ENCODE measurements at places on chromosomes 4 and X.

DNA sequence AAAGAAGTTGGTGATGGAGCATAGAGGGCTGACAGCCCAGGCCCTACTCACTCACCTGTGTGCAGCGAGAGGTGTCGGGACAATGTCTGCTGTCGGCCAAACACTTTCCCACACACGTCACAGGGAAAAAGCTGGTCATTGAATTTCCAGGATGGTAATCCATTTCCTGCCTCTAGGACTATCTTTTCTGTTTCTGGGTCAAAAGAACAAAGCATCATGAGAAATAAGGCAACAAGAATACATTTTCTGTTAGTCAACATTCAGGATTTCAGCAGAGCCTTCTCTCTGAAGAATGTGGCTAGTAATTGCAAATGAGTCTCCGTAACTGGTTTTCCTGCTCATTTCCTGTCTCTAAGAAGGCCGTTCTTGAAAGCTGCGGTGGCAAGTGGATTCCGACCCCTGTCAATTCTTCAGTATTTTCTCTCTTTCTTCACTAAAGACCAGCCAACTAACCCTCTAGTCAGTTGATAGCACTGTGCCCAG, 99.4 kb downstream of the C4orf51 start:
- no peak for DNase-seq

- no peak for DNase-seq
Measured at GRCh38 chr4:108384544-108384943, 215.8 kb upstream of the LEF1 start.

DNA sequence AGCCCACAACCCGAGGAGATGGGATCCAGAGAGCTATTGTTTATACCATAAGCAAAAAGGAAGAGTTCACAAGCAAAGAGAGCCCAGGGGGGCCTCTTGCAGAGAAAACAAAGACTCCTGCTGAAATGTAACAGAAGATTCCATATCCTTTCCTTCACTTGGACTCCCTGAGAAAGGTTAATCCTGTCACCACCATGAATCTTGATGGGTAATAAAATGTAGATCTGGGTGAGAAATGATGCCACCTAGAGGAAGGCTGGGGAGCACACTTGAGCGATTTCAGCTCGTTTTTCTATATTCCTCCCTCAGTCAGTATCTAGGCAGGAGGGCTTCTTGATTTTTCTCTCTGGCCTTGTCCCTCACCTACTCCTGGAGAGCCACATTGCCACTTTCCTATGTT, 10.2 kb upstream of the KCNE5 start:
- no peak for DNase-seq

GRCh38 chr4:106677213-106677612, 308.6 kb upstream of the GIMD1 start:
- no peak for DNase-seq

GRCh38 chr4:99879458-99879857, 14.8 kb downstream of the LAMTOR3 start:
- no peak for DNase-seq

GRCh38 chr4:73908965-73909364, 39.8 kb downstream of the CXCL1 start:
- no peak for DNase-seq

All from omental fat pad (tissue), 4 donors.